DMS153 (cell line): ENCODE measurements at places on chromosomes 16 and 17.
A peak's percentile ranks its signal among the peaks of the same experiment; 100 is the strongest.

DNA sequence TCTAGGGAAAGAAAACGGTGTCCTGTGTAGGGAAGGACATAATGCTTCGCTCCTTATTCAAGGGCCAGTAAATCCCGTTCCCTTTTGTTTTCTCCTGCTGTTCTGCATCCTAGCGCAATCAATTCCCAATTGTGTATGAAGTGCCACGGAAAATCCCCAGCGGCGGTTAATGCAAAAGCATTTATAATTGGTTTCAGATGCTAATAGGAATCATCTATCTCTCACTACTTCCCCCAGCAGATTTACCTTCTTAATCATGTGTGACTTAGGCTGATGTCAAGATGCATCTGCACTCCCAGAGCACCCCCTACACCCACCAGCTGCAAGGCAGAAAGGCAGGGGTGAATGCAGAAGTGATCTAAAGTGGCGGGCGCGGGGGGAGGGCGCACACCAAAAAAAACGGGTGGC lies 32.7 kb upstream of the SSTR2 start:
- DNase-seq, result no peak

DNA sequence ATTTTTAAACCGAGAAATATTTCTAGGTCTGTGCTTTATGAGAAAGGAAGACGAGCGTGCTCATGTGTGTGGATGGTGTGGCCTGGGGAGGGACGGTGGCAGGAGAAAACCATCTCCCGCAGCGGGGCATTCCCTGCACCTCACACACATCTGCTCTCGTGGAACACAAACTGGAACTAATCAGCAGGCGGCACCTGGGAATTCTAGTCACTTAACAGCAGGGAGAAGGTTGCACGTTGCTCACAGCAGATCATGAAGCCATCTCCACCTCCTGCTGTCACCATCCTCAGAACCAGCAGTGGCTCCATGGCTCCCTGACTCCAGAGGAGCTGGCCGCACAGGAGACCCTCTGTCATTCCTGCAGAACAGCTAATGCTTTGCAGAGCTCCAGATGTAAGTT lies 35.2 kb downstream of the ADCY9 start:
- DNase-seq, result no peak

- peak; percentile 75 for DNase-seq
Measured at GRCh38 chr16:79519448-79519847, 81.1 kb downstream of the MAF start.

DNA sequence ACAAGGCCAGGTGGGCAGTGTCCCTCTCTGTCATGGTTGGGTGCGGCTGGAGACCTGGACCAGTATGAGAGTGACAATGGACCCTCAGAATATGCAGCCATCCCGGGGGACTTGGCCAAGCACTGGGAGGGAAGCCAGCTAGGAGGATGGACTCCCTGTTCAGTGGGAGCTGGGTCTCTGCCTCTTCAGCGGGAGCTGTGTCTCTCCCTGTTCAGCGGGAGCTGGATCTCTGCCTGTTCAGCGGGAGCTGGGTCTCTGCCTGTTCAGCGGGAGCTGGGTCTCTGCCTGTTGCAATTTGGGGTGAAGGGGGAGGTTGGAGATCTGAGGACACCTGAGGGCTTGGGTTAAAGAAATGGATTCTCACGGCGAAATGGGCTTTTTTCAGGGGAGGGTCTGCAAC lies 3.8 kb upstream of the PRSS33 start:
- DNase-seq, result no peak

GRCh38 chr17:6470751-6471521 lies 26.7 kb downstream of the PIMREG start:
- DNase-seq, result no peak

- DNase-seq, result no peak
Measured at GRCh38 chr16:1579214-1579613, 32.7 kb downstream of the IFT140 start.

- no peak for DNase-seq
Measured at GRCh38 chr17:2105663-2106062, 50.8 kb downstream of the HIC1 start.

- no peak for DNase-seq
Measured at GRCh38 chr17:8995711-8996110, 25.6 kb upstream of the NTN1 start.

DNA sequence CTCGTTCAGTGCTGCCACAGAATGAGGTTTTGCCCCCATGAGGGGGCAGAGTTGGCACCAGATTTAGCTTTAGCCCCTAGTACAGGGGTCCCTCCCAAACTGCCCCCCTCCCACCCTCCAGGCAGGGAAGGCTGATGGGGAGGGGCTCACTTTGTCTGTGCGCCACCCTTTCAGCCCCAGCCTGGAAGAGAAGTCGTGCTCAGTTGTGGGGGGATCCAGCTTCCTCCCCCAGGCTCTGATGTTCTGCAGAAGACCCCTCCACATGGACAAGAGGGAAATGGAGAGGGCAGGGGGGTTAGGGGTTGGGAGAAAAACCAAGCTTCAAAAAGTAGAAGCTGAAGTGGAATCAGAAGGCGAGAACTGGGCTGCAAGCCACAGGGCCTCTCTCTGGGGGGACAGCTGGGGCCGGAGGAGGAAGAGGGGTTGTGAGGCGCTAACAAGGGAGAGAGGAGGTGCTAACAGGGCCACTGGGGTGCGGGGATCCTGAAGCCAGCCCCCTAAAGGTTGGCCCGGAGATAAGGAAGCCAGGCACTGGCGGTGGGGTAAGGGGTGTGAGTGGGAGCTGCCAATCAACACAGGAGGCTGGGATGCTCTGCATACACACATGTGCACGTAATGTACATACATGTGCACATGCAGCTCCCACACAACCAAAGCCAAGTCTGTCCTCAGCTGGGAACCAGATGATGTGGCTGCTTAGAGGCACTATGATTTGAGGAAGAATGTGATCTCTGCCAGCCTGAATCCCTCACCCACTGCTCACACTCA lies 7.0 kb upstream of the TMEM92 start:
- DNase-seq, result no peak

- DNase-seq, result no peak
Measured at GRCh38 chr17:64150237-64151015, 20.5 kb upstream of the ERN1 start.

- DNase-seq, result no peak
Measured at GRCh38 chr16:58685084-58685449, 497 bp upstream of the SLC38A7 start.

- no peak for DNase-seq
Measured at GRCh38 chr16:25011891-25012514, 3.2 kb downstream of the ARHGAP17 start.

GRCh38 chr16:349211-349610 lies 3.3 kb downstream of the AXIN1 start:
- DNase-seq, result no peak

DNA sequence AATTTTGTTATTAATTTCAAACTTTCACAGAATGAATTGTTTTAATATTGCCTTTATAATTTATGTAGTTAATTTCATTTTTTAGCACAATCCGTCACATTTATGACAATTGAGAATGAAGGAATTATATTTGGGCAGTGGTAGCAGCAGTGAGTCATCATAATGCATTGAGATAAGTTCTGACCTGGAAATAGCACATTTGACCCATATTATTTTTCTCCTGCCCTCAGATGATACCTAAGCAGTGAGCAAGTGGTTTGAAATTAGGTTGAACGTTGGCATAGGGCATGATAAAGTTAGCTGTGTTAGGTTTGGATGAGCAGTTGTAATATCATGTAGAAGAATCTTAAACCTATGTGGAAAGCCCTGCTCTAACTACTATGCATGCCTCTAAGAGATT lies 1431.3 kb upstream of the CDH8 start:
- DNase-seq, result no peak

GRCh38 chr17:79115487-79115886 lies 40.9 kb downstream of the ENGASE start:
- DNase-seq, result no peak
